ENCODE measurements at places on chromosomes 2 and 18. TPM values are rescaled to one million over a fixed set of nuclear protein-coding genes. Genes with fewer than 3 reads are reported as not detected.

DNA sequence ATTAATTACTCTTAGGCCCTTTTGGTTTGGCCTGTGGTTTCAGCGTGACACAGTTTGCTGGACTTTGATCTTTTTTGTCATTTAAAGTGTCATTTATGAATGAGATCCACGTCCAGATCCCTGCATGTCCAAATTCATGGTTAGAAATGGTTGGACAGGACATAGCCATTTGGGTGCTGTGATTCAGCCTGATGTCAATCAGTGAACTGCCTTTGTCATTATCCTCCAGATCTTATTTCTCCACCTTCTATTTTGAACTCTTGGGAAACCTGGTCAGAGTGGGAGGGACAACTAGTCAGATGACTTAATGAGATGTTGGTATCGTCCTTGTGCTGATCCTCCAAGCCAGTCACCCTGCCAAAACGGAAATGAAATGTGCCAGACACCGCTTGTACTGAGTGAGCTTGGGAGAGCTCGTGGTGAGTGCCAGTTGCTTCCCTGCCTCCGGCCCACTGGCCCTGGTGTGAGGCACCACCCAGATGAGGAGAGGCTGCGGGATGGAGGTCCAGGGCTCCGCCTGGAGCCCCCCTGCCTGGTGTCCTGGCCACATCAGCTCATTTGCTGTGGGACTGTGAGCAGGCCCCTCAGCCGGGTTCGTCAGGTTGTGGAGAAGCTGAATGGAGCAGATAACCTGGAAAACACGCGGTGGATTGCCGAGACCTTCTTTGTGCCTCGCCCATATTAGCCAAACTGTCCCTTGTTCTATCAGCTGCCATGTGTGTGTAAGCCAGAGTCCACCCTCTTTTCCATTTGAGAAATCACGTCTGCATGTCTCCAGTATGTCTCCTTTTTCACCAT lies 70.1 kb downstream of the DGKD start:
- DNase-seq, result peak; percentile 56

The IL37 gene
- total RNA-seq, result not detected

DNA sequence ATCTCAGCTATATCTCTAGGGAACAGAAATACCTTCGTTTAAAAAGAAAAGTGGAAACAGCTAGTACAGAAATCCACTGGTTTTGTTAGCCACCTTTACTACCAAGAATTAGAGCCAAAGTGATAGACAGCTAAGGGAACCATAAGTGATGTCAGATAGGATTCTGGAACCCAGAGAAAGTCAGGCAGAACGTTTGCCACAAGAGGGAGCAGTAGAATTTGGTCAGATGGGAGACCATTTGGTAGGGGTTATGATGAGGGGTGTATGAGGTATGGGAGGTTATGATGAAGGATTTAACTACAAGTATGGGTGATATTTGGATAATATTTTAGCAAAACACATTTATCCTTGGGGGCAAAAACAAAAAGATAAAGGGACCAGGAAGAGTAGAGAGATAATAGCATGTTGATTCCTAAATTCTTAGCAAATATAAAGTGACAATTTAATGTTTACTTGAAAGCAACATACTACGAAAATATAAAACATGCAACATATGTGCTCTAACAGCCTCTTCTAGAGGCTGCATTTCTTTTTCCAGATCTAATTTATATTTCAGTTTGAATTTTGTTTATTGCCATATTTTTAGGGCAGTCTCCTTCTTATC lies 3.3 kb downstream of the SLC8A1 start:
- peak; percentile 34 for DNase-seq

DNA sequence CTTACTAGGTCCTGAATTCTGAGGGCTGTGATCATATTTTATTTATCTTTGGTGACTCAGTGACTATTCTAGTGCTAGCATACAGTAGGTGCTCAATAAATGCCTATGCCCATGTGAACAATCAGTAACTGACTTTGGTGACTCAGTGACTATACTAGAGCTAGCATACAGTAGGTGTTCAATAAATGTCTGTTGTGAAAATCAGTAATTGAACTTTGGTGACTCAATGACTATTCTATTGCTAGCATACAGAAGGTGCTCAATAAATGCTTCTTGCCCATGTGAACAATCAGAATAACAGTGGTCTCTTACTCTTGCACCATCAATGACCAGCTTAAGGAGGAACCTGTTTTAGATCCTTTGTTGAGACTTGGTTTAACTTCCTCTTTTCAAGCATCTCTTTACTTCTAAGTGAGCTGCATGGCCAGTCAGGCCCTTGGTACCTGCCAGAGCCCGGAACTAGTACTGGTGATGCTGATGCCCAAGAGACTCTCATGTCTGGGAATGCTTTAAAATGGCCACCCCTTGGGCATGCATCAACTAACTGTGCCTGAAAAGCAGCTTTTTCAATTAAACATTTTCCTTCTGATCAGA lies 214.9 kb upstream of the SPRED2 start:
- no peak for DNase-seq

DNA sequence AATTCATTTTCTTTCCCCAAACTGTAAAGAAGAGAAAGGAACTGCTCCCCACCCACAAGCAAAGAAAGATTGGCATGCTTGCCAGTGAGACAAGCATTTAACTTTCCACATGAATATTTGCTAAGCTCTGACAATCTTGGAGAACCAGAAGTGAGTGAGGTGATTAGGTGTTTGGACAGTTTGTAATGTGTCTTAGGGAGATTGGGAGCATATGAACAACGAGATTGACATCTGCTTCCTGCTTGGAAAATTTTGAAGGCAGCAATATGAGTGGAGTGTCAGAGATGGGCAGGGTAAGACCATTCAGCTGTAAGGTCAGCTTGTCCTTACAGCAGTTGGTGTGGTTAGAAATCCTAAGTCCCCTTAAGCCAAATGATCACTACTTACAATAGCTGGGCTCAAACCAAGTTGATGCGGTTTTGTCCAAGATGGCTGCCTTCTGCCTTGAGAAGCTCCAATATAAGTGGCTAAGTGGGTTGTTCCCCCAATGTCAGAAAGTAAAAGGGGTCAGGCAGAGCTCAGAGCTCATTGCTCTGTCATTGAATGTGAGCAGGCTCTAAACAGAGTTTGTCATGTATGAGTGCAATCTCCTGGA lies 36.0 kb upstream of the GALNT5 start:
- no peak for DNase-seq

GRCh38 chr2:149132339-149132738 lies 93.8 kb downstream of the LYPD6B start:
- DNase-seq, result peak; percentile 16

The PSTPIP2 gene
- 2.0 TPM for total RNA-seq

GRCh38 chr2:188766471-188766856 lies 207.7 kb upstream of the COL3A1 start:
- DNase-seq, result no peak

The TAF1B gene
- 12.9 TPM for total RNA-seq

The GPR55 gene
- total RNA-seq, result not detected

- no peak for DNase-seq
Measured at GRCh38 chr18:68152770-68153169, 562.1 kb downstream of the TMX3 start.

The REG3G gene
- total RNA-seq, result not detected

GRCh38 chr2:205948883-205949282 lies 137.1 kb downstream of the INO80D start:
- DNase-seq, result no peak

- DNase-seq, result no peak
Measured at GRCh38 chr2:99487906-99488305, 1.9 kb downstream of the REV1 start.

DNA sequence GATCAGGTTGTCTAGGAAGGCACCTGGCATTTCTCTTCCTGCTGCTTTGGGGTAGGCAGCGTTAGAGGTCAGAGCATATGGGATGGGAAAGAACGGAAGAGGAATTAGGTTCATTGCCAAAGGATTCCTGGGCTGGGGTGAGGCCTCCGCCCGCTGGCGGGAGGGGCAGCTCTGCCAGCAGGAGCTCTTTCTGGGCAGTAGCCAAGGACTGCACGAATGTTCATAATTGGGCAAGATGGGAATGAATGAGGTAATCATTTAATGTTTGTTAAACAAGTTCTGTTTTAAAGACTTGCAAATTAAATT lies 253.9 kb downstream of the AGAP1 start:
- DNase-seq, result peak; percentile 59

- no peak for DNase-seq
Measured at GRCh38 chr18:8247700-8248099, 361.5 kb upstream of the RAB12 start.

DNA sequence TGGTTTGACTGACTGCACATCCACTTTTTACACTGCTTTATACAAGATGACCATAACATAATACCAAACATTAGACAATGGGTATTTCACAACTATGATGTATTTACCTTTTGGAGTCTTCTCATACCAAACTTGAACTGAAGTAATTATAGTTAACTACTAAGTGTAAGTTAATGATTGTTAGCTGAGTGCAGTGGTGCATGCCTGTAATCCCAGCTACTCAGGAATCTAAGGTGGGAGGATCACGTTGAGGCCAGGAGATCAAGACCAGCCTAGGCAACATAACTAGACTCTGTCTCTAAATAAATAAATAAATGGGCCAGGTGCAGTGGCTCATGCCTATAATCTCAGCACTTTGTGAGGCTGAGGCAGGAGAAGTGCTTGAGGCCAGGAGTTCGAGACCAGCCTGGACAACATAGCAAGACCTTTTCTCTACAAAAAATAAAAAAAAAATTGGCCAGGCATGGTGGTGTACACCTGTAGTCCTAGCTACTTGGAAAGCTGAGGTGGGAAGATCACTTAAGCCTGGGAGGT lies 44.9 kb upstream of the ORC2 start:
- DNase-seq, result no peak

The DPP4 gene
- 13.4 TPM for total RNA-seq

DNA sequence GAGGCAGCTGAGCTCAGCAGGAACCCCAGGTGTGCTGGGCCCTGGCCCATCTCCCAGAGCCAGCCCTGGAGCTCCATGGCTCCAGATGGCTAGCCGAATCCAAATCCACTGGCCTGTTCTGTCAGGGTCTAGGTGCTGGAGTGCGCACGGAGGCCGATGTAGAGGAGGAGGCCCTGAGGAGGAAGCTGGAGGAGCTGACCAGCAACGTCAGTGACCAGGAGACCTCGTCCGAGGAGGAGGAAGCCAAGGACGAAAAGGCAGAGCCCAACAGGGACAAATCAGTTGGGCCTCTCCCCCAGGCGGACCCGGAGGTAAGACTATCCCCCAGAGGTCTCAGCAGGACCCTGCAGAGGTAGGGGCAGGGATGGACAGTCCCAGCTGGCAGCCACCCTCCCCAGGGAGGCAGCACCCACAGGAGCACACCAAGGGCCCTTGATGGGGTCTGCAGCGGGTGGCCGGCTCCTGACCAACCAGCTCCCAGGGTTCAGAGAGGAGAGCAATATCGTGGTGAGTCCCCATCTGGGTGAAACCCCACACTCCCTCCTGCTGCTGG lies 26.1 kb upstream of the PRLH start:
- no peak for DNase-seq

DNA sequence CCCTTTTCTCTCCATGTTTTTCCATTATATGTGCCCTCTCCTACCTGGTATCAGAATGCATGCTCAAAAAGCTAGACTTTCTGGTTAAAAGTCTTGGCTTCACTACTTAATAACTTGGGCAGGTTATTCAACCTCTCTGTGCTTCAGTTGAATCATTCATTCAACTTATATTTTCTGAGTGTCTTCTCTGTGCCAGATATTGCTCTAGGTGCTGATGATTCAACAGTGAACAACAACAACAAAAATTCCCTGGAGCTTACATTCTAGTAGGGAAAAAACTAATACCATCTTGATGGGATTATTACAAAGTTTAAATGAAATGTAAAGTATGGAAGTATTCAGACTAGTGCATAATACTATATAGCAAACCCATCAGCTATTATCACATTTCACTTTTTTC lies 55.2 kb downstream of the SOS1 start:
- DNase-seq, result no peak

- no peak for DNase-seq
Measured at GRCh38 chr2:58045580-58046334, 849 bp upstream of the VRK2 start.

DNA sequence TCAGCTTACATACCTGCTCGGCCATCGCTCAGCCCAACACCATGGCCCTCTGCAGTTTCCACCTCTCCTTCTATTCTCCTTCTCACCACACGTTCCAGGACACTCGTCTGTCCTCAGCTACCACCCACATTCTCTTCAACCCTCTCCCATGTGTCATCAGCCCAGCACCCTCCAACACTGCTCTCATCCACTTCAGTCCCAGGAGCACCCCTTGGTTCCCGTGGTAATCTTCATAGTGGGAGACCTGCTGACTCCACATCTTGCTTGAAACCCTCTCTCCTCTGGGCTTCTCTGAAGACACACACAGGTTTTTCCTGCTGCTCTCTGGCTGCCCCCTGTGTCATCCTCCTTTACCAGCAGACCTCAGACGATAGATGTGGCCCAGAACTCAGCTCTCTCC lies 228.7 kb downstream of the GBX2 start:
- no peak for DNase-seq

- no peak for DNase-seq
Measured at GRCh38 chr2:218375212-218375611, 6.9 kb upstream of the SLC11A1 start.

The ACP1 gene
- 96.6 TPM for total RNA-seq

DNA sequence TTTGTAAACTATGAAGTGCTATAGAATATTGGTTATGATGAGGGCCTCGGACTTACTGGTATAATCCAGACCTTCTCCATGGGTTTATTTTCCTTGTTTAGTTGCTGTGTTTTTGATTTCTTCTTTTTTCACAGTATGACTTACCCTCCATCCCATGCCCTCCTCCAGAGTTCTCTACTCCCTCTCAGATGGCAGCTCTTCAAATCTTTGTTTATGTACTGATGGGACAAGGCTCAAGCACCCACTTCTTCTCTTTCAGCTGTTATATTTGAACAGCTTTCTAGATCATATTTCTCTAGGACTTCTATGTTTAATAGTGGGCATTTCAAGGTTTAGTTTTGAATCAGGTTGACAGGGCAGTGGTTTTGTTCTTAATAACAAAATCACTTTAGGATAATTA lies 43.9 kb downstream of the CLIP4 start:
- no peak for DNase-seq

- peak; percentile 17 for DNase-seq
Measured at GRCh38 chr2:69781321-69782248, 39.7 kb downstream of the ANXA4 start.

The TPO gene
- 0.18 TPM for total RNA-seq

GRCh38 chr2:71298914-71299313 lies 32.7 kb upstream of the ZNF638 start:
- no peak for DNase-seq

GRCh38 chr2:138948070-138948539 lies 167.9 kb upstream of the NXPH2 start:
- peak; percentile 30 for DNase-seq

DNA sequence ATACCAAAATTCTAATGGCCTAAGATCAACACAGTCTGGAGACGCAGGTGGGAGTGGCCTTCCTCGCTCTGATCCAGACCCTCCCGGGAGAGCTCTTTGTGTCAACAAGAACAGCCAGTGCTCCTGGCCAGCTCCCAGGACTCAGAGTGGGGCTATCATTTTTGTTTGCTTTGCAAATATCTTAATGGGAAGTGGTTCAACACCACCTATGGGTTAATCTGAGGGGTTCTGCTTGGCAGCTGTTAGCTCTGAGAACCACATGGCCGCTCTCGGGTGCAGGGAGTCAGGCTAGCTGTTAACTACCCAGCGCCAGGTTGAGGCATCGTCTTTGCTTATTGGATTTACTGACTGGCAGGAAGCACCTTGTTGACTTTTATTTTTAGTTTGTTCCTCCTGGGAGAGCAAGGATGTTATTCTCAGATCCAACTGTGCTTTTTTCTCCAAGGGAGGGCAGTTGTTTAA lies 184.8 kb upstream of the SP5 start:
- peak; percentile 68 for DNase-seq

All from muscle of leg (tissue), 16 donors.